ENCODE measurements at places on chromosomes 6 and 20. TPM values are rescaled to one million over a fixed set of nuclear protein-coding genes. Genes with fewer than 3 reads are reported as not detected.

- no peak for DNase-seq
These were observed 27.1 kb upstream of the FAM83C start for GRCh38 chr20:35319192-35319870.

DNA sequence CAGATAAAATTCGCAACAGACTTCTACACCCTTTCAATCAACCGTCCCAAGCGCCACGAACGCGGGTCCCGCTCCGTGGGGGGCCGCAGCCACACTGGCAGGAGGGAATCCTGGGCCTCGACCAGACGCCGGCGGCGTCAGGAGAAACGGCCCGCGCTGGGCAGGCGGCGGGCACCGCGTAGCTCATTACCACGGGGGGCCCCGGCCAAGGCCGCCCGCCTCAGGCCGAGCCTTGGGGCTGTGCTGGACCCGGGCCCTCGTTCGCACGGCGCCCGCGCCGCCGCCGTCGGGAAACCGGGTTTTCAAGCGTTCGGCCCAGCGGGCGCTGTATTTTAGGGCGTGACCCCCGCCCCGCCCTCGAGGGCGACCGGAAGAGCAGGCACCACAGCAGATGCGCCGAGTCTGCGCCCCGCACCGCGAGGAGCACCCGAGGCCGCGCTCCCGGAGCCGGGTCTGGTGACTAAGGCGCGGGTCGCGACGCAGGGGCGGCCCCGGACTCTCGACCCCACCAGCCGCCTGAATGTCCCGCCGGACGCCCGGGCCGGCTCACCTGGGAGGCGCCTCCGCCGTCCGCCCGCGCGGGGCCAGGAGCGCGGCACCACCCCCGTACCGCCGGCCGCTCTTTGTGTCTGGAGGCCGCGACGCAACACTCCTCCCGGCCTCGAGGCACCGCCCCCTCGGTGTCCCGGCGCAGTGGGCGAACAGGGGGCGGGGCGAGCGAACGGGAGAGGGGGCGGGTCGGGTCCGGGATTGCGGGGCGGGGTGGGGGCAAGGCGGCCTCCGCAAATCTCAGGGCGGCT is at the start of gene NINL:
NINL (minus strand) TSS at position 627 of the 800 bp plus-strand sequence. CDS start 58,944 bp downstream, outside the sequence.
- peak; percentile 49 for DNase-seq

Gene DDAH2
- total RNA-seq = 22.5 TPM

Gene FNDC1
- 0.81 TPM for total RNA-seq

- no peak for DNase-seq
These were observed 35.2 kb upstream of the CDH22 start for GRCh38 chr20:46343348-46343974.

DNA sequence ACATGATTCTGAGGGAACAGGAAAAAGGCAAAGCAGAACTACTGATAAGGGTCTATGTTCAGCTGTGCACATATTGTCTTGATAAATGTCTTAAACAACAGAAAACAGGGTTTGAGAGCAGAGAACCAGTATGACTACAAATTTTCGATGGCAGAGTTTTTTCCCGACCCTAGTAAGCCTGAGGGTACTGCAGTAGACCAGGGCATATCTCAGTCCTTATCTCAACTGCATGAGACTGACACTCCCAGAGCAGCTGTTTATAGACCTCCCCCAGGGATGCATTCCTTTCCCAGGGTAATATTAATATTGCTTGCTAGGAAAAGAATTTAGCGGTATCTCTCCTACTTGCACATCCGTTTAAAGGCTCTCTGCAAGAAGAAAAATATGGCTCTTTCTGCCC is 1176.8 kb upstream of the ADGRB3 start:
- no peak for DNase-seq

DNA sequence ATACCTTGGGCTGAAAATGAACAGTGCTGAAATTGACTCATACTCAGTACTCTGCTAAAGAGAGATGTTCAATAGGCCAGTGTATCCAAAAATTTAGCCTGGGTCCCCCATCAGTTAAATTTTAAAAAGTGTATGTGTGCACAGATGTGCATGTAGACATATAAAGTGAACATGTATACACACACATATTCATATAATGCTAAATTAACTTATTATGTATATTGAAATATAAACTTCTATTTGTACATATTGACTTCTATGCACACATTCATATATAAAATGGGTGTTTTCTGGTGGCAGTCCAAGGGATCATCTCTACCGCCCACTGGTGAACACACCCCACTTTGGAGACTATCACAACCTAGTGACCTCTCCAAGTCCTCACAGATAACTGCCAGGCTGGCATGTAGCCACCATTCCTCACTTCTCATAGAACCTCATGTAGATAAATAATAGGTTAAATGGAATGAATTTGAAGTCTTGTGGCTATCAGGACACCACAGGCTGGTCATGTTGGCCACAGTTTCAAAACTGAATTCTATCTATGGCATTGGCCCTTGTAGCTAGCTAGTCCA is 8.8 kb downstream of the SLC22A16 start:
- no peak for DNase-seq

Gene SLC17A3
- total RNA-seq = not detected

DNA sequence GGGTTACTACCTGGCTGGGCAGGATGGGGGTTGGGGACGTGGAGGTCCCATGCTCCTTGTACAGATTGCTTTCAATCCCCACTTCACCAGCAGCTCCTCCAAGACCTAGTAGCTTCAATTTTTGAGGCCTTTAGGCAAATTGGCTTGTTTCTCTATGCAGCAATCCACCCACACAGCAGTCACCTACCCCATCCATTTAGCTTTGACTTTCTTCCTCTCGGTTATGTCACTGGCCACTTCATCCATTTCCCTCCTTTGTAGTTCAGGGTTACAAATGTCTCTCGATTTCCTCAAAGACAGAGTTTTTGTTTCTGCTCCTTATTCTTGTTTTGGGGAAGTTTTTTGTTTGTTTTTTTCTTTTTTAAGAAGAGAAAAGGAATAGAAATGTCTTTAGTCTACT is 33.4 kb upstream of the RSPO4 start:
- DNase-seq = no peak

Gene EYS
- total RNA-seq = 0.06 TPM

GRCh38 chr6:130922922-130923321 is 95.7 kb downstream of the SMLR1 start:
- no peak for DNase-seq

DNA sequence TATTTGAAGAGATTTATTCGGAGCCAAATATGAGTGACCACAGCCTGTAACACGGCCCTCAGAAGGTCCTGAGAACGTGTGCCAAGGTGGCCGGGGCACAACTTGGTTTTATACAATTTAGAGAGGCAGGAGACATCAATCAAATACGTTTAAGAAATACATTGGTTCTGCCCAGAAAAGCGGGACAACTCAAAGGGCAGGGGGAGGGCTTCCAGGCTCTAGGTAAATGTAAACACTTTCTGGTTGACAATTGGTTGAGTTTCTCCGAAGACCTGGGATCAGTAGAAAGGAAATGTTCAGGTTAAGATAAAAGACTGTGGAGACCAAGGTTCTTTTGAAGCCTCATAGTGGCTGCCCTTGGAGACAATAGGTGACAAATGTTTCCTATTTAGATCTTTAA is 18.9 kb upstream of the KIF25 start:
- no peak for DNase-seq

GRCh38 chr6:166435574-166435973 is 52.8 kb upstream of the MPC1 start:
- DNase-seq = no peak

Gene LY86
- 2.0 TPM for total RNA-seq

- DNase-seq = no peak
These were observed 19.6 kb upstream of the EYA2 start for GRCh38 chr20:46875059-46875458.

Gene TTBK1
- 0.19 TPM for total RNA-seq

- no peak for DNase-seq
These were observed 1.4 kb downstream of the NPBWR2 start for GRCh38 chr20:64105846-64106434.
